ENCODE measurements at places on chromosomes 6 and 20.

GRCh38 chr6:70282312-70282918 is 20.5 kb downstream of the COL9A1 start:
- DNase-seq = no peak

GRCh38 chr6:13711324-13711732 is 307 bp downstream of the RANBP9 start:
- DNase-seq = peak; percentile 60

- peak; percentile 38 for DNase-seq
Observed at GRCh38 chr6:139597771-139598755, 223.6 kb upstream of the CITED2 start.

DNA sequence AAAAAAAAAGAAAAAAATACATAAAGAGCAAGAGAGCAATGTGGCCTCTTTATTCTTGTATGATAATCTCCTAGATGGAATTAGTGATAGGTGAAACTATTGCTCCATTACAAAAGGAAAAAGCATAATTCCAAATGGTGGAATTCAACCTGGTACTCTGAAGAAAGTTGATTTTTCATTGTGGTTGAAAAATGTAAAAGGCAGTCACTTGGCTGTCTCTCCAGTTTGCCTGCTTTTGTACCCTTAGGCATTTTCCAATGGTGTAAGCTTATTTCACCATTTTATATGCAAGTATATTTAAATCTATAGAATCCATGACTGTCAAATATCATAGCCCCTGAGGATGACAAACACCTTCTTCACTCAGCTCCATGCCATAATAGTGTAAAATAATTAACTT is 38.8 kb upstream of the PKHD1 start:
- no peak for DNase-seq

- no peak for DNase-seq
Observed at GRCh38 chr20:22524393-22525015, 59.9 kb downstream of the FOXA2 start.

GRCh38 chr6:148846778-148847761 is 100.2 kb downstream of the UST start:
- no peak for DNase-seq

GRCh38 chr6:83044091-83044768 is 21.4 kb downstream of the UBE3D start:
- DNase-seq = no peak
